KG1 (cell line): ENCODE measurements at places on chromosomes 2 and 18.

DNA sequence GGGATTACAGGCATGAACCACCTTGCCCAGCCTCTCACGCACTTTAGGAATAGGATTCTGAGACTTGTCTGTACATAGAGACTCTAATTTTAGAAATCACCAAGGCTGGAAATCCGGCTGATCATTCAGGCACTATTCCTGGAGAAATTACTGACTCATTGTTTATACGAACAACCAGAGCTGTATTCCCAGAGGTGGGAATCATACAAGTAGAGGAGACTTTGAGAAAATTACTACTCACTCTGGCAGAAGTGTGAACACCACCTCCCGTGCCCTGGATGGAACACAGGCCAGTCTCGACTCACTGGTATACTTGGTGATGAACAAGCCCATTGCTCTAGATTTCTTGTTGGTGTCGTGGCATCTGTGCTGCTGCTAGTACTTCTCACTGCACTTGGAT lies 5.8 kb upstream of the ADNP2 start:
- DNase-seq: no peak

DNA sequence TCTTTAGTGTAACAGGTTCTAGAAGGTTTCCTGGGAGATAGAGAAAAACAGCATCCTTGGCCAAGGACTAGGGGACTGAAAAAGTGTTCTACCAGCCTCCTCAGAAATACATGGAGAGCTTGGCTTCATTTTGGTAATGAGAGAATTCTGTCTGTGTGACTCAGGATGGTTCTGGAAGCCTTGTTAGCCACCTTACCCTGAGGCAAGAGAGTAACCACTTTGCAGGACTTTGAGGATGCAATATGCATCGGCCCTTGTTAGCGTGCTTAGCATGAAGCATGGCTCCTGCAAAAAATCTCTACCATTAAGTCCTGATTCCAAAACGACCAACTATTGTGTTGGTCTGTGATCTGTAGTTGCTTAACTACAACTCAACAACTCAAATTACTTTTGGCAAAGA lies 79.8 kb downstream of the C1QL2 start:
- no peak for DNase-seq

DNA sequence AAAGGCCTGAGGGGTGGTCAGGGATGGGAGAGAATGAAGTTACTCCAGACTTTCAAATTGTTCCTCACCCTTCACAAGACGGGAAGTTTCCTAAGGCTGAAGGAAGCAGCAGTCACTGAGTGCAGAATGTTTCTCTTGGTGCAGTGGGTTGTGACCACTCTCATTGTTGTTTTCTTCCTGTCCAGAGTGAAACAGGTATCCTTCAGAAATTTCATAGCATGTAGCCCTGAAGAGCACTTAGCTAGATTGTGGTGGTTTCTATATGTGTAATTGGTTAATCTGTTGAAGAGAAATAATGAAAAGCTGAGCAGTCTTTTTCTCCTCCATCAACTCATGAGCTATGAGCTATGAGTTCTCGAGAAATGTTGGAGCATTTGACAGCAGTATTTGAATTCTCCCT lies 96.8 kb downstream of the GPD2 start:
- no peak for DNase-seq

GRCh38 chr2:237570776-237571335 lies 4.5 kb downstream of the PRLH start:
- no peak for DNase-seq

DNA sequence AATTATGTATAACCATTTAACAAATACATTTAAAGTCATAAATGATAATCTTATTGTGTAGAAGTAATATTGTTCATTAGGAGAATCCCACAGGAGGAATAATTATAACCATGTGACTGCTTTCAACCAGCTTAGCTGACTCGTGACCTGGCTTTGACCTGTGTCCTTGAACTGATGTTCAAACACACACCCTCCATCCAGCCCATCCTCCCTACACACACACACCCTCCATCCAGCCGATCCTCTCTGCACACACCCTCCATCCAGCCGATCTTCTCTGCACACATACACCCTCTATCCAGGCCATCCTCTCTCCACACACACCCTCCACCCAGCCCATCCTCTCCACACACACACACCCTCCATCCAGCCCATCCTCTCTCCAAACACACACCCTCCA lies 83.5 kb downstream of the EIPR1 start:
- no peak for DNase-seq
